ENCODE measurements at places on chromosomes 2 and 18.
A peak's percentile ranks its signal among the peaks of the same experiment; 100 is the strongest.

GRCh38 chr2:148616662-148617061 is 27.9 kb upstream of the EPC2 start:
- DNase-seq: no peak

GRCh38 chr2:189440644-189440946 is 679 bp upstream of the WDR75 start:
- DNase-seq: no peak

GRCh38 chr2:134412639-134412999 is 158.7 kb downstream of the MGAT5 start:
- DNase-seq: no peak

GRCh38 chr2:100900156-100900795 is 80.3 kb downstream of the NPAS2 start:
- DNase-seq: no peak

DNA sequence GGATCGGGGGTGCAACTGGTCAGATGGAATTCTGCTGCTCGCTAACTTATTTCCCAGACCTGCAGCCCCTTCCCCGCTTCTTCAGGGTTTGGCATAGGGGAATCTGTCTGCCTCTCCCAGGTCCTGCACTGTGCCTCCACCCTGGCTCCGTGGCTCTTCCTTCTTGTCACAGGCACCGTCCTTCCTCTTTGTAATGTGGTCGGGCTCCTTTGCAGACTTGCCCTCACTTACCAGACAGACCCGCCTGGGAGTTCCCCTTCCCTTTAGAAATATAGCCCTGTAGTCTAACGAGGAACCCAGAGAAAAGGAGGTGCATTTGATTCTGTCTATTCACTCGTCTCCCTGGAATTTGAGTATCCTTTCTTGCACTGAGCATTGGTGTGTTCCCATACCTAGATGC is 63.9 kb upstream of the PAX8 start:
- peak; percentile 4 for DNase-seq

GRCh38 chr18:35443434-35443833 is 54.3 kb downstream of the INO80C start:
- DNase-seq: no peak

GRCh38 chr2:127320586-127321275 is 26.8 kb upstream of the ERCC3 start:
- DNase-seq: no peak

GRCh38 chr18:48711651-48712486 is 173.0 kb downstream of the CTIF start:
- DNase-seq: peak; percentile 12

GRCh38 chr2:216284708-216285107 is 87.6 kb downstream of the MARCHF4 start:
- no peak for DNase-seq

GRCh38 chr2:220334871-220335590 is 707.6 kb downstream of the SLC4A3 start:
- no peak for DNase-seq

- DNase-seq: no peak
Observed at GRCh38 chr2:39234754-39235153, 9.0 kb downstream of the CDKL4 start.

DNA sequence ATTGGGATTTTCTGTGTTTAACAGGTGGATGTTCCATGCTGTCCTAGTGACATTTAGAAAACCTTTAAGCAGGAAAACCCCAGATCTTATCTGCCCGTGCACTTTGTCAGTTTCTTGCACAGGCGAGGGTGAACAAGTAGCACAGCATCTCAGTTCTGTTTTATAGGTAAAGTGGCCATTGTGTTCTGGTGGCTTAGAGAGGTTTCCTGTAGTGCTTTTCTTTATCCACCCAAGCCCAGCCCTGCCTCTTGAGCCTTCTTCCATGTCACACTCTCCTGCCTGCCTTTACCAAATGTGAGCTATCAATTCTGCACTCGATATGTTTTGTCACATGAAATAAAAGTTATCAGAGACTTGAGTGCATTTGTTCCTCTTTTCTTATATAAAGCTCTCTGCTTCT is 135.3 kb upstream of the NOSTRIN start:
- DNase-seq: no peak

DNA sequence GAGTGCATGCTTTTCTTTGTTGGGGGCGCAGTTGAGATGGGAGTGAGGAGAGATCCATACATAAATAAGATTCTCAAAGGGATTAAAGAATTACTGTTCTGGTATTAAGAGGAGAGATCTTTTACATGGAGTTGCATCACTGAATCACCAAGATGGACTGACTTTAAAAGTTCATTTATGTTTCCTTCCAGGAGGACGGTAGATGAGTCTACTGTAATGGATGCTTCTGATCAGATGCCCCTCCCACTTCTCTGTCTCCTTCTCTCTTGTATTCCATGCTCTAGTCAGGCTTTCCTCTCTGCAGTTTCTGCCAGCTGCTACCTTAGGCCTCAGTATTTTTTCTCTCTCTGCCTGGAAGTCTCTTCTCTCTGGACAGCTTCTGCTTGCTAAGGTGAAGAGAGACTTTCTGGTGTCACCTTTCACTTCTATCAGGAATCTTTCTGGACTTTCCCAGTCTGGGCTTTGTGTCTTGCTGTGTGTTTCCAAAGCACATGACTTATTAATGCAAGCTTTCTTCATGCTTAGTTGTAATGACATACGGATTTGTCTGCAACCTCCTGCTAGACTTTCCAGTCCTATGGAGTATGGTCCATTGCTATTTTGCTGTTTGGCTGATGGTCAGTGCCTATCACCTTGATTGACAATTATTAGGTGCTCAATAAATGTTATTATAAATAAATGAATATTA is 23.6 kb downstream of the FAM171B start:
- no peak for DNase-seq

GRCh38 chr2:128282976-128283810 is 35.5 kb downstream of the HS6ST1 start:
- no peak for DNase-seq
